ENCODE measurements at places on chromosomes 6 and 20.

DNA sequence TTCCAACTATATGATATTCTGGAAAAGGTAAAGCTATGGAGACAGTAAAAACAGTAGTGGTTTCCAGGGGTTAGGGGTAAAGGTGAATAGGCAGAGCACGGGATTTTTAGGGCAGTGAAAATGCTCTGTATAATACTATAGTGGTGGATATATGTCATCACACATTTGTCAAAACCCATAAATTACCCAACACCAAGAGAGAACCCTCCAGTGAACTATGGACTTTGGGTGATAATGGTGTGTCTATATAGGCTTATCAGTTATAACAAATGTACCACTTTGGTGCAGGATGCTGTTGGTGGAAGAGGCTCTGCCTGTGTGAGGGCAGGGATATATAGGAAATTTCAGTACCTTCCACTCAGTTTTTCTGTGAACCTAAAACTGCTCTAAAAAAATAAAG lies 149.9 kb downstream of the GPX5 start:
- DNase-seq: no peak

- DNase-seq: no peak
These were observed 147.9 kb upstream of the BTBD3 start for GRCh38 chr20:11769825-11770224.

DNA sequence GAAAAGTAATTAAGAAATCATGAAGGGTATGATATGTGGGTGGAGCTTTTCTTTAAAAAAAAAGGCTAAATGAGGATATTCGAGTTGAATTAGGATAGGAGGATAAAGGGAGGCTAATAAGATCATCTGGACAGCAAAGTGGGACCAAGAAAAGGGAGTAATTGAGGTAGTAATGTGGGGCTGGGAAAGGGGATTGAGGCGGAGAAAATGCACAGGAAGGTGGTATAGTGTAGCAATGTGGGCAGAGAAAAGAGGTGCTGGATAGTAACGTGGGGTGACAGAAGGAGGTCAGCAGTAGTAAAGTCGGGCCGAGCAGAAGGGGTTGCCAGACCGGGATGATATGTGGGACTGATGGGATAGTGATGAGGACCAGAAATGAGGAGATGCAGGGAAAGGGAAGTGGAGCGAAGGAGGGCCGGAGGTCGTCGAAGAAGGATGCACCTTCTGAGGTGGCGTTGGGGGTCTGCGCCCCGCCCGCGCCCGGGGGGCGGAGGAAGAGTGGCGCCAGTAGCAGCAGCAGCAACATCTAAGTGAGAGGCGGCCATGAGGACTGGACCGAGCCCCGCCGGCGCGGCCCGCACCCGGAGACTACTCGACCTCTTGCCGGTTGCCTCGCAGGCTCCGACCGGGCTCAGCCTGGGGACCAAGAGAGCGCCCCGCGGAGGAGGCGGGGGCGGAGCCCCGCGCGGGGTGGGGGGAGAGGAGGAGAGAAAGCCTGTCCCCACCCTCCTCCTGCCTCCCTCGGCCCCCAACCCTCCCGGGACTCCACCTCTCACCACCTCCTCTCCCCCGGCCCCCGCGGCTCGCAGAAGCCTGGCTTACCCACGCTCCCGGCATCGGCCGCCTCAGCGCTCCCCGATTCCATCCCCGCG lies 887 bp downstream of the GABBR1 start:
- peak; percentile 79 for DNase-seq

DNA sequence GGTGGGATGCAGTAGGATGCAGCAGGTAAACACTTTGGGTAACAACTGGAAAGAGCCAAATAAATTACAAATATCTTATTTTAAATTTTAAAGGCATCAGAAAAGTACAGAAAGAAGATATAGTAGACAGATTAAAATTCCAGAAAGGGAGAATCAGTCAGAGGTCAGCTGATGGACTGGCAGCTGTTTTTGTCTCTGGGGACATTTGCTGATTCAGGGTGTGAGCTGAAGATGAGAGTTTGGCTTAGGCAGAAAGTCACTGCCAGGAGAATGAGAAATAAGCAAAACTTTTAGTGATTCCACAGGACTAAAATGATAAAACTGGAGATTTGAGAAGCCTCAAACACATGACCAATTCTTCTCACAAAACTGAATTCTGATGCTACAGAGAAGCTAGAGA lies 39.5 kb downstream of the AHI1 start:
- peak; percentile 42 for DNase-seq

DNA sequence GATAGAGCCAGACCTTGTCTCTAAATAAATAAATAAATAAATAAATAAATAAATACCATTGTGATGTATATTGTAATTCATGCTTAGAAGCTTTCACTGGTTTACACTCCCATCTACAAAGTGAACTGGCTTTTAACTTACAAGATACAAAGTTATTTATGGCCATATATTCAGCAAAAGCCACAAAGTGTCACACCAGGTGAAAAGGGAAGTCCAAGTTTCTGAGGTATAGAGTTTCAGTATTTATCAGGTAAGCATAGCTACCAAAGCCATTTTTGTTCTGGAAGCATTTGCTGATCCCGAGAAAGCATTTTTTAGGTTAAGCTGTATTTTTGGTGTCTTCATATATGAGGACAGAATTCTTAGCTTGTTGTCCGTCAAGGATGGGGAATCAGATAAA lies 22.1 kb upstream of the PKIG start:
- DNase-seq: no peak

DNA sequence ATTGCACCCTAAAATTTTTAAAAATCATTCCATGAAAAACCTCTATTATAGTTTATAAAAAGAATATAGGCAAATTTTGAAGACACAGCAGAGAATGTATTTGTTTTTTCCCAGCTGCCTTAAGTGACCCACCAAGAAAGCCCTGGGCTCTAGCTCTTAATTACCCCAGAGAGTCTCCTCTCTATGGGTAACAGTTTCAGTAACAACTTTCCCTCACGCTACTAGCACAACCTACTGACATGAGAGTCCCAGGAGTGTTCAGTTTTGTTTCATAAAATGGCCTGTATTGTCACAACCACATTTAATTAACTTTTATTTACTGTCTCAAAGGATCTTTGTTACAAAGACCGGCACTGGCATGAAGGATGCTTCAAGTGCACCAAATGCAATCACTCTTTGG lies 41.5 kb downstream of the FHL5 start:
- DNase-seq: no peak

GRCh38 chr6:128239146-128239545 lies 281.3 kb downstream of the PTPRK start:
- no peak for DNase-seq

GRCh38 chr6:34284563-34285447 lies 36.0 kb upstream of the SMIM29 start:
- DNase-seq: peak; percentile 97

DNA sequence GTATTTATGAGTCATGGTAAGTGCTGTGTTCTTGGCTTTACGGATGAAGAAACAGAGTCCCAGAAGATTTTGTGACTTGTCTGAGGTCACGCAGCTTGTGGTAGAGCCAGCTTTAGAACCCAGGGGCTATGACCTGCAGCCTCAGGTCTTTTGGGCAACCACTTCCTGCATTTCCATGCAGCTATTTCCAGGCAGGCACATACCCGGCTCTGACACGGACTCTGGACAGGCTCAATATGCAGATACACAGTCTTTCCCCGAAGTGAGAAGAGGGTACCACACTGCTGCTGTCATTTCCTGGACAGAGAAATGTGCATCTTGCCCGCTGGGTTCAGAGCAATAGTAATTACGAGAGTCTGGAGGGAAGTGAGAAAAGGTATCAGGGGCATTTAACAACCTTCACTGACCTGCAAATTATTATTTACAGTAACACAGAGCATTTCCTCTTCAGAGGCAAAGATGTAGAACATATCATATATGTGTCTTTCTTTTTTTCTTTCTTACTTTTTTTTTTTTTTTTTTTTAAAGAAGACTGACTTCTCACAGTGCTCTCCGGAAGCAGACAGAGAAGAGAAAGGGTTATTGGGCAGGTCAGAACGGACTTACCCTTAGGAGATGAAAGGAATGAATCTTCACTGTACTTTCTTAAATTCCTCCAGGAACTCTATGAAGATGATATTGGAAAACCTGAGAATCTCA lies 185.1 kb downstream of the CLIC5 start:
- DNase-seq: peak; percentile 42

DNA sequence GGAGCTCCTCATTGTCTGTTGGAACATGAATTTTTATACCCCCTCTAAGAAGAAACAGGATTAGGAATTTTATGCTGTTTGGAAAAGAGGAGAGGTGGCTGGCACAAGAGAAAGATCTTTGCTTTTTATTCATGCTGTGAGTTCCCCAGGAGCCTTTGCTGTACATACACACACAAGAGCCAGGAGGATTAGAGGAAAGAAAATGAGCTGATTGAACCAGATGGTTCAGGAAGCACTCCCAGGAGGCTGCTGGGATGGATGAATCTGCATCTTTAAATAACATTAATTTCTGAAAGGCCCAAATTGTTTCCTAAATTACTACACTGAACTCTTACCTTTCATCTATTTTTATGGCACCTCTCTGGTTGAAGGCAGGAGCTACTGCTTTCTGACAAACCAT lies 20.1 kb upstream of the TCP11 start:
- DNase-seq: no peak

DNA sequence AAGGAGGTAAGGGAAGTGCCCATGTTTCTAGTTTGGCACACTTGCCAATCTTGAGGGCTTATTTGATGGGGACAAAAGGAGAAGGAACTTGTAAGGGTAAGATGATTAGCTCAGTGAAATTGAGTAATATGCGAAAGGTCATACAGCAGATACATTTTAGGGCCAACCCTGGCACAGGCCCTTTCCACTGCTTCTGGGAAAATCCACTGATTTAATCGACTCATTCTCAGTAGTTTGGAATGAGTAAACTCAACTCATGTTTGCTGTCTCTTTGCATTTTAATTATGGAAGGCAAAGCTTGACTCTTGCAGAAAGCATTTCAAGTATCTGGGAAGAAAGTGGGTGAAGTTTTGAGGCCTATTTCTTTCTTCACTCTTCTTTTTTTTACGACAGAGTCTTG lies 20.0 kb downstream of the PHF20 start:
- peak; percentile 96 for DNase-seq

DNA sequence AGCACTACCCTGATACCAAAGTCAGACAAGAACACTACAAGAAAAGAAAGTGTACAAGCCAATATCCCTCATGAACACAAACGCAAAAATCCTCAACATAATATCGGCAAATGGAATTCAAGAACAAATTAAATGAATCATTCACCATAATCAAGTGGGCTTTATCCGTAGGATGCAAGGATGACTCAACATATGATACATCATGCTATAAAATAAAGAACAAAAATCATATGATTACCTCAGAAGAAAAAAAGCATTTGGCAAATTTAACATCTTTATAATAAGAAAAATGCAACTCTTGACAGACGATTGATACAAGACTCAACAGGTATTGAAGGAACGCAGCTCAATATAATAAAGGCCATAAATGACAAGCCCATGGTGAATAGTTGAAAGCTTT lies 843.9 kb downstream of the FRK start:
- no peak for DNase-seq

- no peak for DNase-seq
These were observed 906 bp upstream of the BTN3A2 start for GRCh38 chr6:26363882-26364701.

DNA sequence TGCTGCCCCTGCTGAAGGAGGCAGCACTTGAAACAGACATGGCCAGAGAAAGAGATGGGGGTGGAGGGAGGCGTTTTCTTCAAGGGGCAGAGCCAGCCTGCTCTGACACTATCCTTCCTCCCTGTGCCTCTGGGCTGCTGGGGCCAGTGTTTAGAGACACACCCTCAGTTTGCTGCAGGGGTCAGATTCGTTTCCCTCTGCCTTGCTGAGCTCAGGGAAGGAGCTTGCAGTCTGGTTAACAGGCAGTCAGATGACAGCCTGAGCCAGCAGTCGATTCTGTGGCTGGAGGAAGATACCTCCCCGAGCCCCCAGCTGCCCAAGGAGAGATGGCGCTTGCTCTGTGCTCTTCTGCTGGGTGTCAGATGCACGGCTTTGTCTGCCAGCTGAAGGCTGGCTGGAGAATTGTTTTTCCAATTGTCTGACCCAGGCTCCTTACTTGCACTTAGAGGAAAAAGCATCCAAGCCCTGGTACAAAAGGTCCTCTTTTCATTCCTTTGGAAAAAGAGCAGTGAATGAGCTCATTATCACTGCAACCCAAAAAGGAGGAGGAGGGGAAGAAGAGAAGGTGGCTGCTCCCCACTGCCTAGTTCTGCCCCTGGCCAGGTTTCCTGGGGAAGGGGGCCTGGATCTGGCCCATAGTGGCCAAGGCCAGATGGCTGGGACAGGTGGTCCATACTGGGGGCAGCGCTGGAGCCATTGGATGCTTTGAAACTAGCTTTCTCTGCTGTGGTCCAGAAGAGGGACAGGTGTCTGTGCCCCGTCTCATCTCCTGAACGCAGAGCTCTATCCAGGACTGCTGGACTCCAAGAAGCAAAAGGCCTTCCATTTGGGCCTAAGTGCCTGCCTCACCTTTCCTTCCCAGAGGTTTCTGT lies 88.2 kb downstream of the TCP11 start:
- DNase-seq: peak; percentile 34

GRCh38 chr6:81838031-81838430 lies 85.5 kb upstream of the TENT5A start:
- DNase-seq: no peak

- no peak for DNase-seq
These were observed 37.1 kb downstream of the PROKR2 start for GRCh38 chr20:5279661-5280060.

- DNase-seq: no peak
These were observed 245.4 kb downstream of the LRFN2 start for GRCh38 chr6:40341726-40342125.

All from fibroblast of gingiva (primary cell).